Activated gamma-delta T cell treated with anti-CD3 and anti-CD28 coated beads, Interleukin-2, amount 50 U/mL, for 16 hours (primary cell): ENCODE measurements at places on chromosomes 2 and 18.

DNA sequence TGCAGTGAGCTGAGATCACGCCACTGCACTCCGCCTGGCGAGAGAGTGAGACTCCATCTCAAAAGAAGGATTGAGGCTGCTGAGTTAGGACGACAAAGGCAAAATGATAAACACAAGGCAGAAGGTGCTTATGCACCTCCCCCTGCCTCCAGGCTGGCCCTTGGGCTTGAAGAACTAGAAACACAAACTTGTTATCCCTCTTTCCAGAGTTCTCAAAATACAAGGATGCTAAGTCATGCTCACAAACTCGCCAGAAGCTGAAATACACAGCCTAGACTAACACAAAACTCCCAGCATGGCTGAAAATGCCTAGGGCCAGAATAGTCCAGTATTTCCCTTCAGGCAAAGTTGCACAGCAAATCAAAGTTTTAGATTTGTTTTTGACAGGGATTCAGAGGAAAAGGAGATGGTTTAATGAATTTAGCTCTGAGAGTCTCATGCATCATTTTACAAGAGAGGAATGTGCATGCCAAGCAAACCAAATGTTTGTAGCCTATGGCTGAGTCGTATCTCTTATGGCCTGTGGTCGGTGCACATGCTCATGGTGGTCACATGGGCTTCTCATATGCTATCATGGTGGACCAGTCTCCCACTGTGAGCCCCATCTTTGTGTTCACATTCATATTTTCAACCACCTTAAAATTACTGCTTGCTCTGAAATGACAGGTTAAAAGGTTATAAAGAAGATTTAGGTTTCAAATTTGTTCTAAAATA lies 16.2 kb upstream of the MREG start:
- no peak for DNase-seq

DNA sequence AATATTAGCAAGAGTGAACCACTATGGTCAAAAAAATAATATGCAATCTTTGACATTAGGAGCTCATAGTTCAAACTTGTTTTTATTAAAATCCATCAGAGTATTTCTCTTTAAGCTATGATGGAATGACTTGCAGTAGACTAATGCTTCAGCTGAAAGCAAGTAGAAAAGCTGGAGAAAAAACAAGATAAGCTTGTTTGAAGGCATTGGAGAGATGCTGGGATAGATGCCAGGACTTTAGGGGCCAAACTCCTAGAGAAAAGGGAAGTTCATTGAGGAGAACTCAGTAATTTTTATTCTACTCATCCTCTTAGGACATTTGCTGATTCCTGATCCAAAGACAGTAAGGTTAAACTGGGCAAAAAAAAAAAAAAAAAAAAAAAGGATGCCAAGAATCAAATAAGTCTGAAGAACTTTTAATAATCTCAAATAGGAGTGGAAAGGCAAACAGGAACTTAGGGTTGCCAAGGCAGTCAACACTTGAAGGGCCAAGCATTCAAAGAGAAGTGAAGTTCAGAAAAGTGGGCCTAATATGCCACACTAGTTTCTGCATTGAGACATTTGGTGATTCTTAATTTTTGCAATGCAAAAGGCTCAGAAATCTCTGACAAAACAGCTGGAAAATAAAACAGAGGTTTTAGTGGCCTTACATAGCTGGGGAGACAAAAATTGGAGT lies 19.7 kb upstream of the AFF3 start:
- no peak for DNase-seq

DNA sequence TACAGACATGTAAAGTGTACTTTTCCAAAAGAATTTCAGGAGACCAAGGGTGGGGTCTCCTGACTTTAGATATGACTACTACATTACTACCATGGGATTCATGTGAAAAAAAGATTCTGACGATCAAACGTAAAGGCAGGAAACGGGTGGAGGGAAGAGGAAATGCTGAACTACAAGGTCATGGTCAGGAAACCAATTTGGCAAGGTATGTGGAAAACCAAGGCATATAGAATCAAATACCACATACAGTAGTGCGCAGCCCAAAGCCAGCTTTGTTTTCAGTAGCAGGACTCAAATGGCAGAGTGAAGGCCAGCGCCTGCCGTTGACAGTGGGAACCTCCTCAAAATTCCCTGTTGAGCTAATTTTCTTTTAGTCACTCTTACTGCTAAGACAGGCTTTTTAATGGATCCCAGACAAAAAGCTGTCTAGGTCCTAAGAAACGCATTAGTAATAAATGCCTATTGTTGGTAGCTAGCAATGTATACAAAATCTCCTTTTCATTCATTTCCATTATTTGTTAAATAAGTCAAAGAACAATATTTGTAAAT lies 57.6 kb upstream of the SERTAD2 start:
- no peak for DNase-seq

DNA sequence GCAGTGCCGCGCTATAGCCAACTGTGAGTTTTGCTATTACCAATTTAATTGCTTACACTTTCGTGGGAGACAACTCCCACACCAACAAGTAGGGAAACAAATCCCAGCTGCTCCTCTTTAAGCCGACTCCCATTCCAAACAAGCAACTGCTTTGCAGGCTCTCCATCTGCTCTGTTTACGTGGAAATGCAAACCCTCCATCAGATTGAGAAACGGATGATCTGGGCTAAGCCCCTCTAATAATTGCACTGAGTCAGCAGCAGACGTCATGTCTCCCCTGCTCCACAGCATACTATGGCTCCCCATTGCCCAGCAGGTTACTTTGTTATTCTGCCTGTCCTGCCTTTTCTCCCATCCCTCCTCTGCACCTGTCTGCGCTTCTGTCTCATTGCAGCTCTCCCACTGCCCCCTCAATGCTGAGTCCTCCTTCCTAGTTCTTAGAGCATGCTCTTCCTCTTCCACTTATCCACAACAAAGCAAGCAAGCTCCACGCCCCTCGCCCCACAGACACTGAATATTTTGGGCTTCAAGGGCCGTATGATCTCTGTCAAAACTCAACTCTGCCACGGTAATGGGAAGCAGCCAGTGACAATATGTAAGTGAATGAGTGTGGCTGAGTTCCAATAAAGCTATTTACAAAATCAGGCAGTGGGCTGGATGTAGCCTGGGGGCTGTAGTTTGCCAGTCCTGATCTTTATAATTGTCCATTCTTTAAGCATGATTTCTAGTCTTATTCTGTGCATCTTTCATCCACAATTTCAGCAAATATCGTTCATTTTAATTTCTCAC lies 39.5 kb upstream of the ARL4C start:
- no peak for DNase-seq

DNA sequence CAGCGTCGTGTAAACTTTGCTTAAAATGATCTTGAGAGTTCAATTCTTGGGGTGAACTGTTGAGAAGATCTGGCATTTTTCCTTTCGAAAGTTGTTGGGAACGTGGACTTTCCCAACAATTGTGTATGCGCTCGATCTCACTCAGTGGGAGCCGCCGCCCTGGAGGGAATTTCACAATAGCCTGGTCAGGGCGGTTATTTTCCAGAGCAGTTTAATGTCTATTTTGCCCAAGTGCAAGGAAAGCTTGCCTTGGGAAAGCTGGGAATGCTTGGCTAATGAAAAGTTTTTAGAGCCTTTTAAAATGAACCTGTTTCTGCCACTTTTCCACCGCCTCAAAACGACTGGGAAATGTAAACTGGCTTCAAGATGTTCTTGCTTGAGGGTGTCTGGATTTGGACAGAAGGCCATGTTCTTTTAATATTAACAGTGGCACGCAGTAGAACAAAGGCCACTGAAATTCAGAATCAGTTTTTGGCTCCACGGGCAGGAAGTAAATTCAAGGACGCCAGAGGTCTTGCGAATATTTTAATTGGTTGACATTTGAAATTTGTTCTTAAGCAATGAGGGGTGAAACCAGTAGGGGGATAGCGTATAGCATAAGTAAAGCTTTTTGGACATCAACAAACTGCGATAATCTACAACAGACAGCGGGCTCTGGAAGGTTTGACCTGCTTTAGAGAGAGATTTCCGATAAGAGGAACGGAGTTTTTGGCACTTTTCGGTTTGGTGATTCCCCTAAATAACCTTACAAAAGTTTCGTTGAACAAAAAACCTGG lies 1.2 kb downstream of the CFLAR start:
- no peak for DNase-seq

GRCh38 chr18:49752095-49752457 lies 61.3 kb downstream of the ACAA2 start:
- DNase-seq = no peak

DNA sequence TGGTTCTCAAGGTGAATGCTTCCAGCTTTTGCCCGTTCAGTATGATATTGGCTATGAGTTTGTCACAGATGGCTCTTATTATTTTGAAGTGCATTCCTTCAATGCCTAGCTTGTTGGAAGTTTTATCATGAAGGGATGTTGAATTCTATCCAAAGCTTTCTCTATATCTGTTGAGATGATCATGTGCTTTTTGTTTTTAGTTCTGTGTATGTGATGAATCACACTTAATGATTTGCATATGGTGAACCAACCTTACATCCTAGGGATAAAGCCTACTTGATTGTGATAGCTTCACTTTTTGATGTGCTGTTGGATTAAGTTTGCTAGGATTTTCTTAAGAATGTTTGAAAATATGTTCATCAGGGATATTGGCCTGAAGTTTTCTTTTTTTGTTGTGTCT lies 112.1 kb downstream of the MBD2 start:
- DNase-seq = no peak

GRCh38 chr2:174544156-174544555 lies 53.4 kb downstream of the WIPF1 start:
- DNase-seq = no peak

DNA sequence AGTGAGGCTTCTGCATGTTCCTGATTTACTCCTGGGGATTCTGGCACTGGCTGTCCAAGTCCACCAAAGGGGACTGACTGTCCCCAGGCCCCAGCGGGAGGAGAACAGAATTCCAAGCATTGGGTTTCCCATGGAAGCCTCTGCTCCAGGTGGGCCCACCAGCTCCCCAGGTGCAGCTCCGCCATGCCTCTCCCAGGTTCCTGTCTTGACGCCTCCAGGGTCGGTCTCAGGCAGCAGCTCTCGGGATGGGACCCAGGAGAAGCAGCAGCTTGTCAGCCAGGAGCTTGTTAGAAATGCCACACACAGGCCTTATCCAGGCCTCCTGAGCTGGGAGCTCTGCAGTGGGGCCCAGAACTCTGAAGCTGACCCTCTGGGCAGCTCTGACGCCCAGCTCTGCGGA lies 47.9 kb downstream of the DCDC2C start:
- no peak for DNase-seq

GRCh38 chr2:238440331-238440730 lies 13.6 kb downstream of the ASB1 start:
- no peak for DNase-seq

- DNase-seq = no peak
These were observed 107.2 kb downstream of the CD226 start for GRCh38 chr18:69840445-69840844.

DNA sequence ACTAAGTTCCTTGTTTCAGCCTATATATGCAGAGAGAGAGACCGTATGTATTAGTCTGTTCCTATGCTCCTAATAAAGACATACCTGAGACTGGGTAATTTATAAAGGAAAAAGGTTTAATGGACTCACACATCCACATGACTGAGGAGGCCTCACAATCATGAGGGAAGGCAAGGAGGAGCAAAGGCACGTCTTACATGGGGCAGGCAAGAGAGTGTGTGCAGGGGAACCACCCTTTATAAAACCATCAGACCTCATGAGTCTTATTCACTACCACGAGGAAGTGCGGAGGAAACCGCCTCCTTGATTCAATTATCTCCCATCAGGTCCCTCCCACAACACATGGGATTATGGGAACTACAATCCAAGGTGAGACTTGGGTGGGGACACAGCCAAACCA lies 73.8 kb downstream of the TMEM18 start:
- DNase-seq = no peak

DNA sequence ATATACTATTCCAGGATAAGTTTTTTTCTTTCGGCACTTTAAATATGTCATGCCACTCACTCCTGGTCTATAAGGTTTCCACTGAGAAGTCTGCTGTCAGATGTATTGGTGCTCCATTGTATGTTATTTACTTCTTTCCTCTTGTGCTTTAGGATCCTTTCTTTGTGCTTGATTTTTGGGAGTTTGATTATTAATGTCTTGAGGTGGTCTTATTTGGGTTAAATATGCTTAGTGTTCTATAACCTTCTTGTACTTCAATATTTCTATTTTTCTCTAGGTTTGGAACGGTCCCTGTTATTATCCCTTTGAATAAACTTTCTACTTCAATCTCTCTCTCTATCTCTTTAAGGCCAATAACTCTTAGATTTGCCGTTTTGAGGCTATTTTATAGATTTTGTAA lies 28.3 kb downstream of the STPG4 start:
- no peak for DNase-seq

DNA sequence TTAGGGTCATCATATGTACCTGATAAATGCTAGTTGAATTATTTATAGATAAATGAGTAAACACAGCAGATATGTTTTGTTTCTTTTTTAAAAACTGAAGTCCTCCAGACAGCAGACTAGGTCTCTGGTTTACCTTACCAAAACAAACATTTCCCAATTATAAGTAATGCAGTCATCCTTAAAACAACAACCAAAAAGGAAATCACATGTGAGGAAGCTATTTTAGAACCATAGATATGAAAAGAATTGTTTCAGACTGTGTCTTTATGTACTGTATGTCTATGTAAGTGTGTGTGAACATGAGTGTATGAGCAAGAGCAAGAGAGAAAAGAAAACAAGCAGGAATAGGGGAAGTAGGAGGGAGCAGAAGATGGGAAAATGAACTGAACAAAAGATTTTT lies 441.0 kb downstream of the CPS1 start:
- no peak for DNase-seq

- DNase-seq = no peak
These were observed 11.3 kb downstream of the GFPT1 start for GRCh38 chr2:69375494-69376353.

- DNase-seq = no peak
These were observed 9.7 kb downstream of the STK39 start for GRCh38 chr2:168237741-168238140.

- DNase-seq = peak; percentile 31
These were observed 62.2 kb downstream of the ADNP2 start for GRCh38 chr18:80171054-80171872.

- no peak for DNase-seq
These were observed 19.3 kb upstream of the NCK2 start for GRCh38 chr2:105725388-105725787.

DNA sequence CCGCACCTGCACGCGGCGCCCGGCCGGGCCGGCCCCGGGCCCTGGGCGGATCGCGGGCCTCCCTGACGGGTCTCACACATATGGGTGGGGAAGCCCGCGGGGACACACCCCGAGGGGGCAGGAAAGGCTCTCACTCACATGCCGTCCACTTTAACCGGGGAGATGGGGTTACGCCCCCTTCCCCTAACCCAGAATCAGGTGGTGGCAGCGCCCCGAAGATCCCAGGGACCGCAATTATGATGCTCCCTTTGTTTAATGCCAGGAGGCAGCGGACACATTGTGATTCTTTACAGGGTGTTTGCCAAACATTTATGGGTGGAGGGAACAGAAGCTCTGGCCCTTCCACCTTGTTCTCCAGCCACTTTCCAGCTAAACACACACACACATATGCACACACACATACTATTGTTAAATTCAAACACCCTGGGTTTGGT lies 424 bp upstream of the ANKRD44 start:
- no peak for DNase-seq

GRCh38 chr18:27400001-27400400 lies 214.9 kb upstream of the CHST9 start:
- no peak for DNase-seq

GRCh38 chr2:111900859-111901258 lies 2.5 kb downstream of the MERTK start:
- no peak for DNase-seq
